ENCODE measurements at places on chromosomes 12 and 14.

DNA sequence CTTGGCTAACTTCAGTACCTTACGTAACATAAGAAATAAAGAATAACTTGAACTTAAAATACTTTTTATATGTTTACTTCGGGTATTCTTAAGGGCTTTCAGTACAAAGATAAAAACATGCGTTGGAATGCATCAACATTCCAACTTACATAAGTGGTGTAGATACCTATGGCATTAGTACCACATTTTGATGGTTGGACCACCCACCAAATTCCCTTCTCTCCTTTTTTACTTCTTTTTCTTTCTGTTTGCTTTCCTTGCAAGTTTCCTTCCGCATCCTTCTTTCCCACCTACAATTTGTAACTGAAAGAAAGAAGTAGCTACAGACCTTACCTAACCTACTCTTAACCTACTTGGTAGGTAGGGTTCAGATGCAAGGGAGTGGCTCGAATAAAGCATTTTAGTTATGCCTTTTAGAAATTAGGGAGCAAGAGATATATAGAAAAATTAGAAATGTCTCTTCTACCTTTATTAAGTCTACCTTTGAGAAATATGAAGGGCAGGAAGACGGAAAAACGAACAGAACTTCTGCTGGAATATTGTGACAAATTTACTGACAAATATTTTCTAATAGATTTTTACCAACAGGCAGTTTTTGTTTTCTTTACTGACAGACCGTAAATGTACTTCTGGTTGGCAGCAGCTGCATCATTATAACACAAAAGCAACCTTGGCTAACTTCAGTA is 2.1 kb upstream of the ARHGAP5 start:
- DNase-seq = no peak

- no peak for DNase-seq
These were observed 220.8 kb upstream of the NOS1 start for GRCh38 chr12:117582135-117582784.

DNA sequence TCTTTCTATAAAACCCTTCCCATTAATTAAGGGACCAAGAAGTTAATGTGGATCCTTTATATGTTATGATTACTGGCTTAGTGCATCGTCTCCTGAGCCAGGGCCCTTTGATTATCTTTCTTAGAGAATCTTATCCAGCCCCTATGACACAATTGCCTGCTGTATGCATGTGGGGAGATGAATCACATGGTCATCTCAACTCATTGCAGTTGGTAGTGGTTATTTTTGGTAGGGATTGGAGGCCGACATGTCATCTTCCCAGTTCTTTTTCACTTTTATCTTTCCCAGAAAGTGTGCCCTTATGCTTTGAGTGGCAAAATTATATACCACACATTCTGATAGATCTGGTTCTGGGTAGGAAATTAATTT is 26.0 kb downstream of the ZNF664 start:
- DNase-seq = no peak

DNA sequence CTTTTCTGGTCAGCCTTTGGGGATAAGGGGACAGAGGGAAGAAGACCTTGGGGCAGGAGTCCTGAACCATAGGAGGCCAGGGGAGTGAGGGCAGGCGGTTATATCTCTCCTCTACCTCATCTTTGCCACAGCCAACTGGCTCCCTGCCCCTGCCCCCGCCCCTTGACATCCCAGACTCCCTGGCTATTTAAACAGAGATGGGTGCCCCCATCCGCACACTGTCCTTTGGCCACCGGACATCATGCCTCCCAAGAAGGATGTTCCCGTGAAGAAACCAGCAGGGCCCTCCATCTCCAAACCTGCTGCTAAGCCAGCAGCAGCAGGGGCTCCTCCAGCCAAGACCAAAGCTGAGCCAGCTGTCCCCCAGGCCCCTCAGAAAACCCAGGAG is 1.3 kb downstream of the MYL6B start:
- no peak for DNase-seq

DNA sequence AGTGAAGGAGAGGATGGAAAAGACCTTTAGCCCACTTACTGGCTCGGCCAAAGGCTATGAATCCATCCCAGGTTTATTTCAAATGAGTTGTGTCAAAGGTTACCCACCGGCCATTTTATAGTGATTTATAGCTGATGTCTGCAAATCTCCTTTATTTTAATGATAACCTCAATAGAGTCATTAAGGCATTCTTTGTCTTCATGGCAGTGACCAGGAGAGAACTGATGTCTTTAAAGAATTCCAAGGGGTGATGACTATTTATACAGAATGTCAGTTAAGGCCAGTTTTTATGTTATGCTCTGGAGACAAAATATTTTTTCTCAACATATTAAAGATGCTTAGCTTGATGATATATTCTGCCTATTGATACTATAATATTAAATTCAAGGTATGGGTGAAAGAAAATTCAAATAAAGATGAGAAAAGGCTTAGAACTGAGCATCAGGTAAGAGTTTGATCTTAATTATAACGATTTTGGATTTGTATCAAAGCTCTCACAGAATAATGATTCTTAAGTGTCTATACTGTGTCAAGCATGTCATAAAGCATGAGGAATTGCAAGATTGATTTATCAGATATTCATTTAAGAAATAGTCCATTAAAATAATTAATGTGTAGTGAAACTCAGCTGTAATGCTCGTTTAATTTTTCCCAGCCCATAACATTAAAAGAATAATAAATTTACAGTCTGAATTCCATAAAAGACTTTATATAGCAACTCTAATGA is 361.5 kb downstream of the SOX5 start:
- DNase-seq = no peak
